ENCODE measurements at places on chromosomes 1 and 21. TPM values are rescaled to one million over a fixed set of nuclear protein-coding genes. Genes with fewer than 3 reads are reported as not detected.

DNA sequence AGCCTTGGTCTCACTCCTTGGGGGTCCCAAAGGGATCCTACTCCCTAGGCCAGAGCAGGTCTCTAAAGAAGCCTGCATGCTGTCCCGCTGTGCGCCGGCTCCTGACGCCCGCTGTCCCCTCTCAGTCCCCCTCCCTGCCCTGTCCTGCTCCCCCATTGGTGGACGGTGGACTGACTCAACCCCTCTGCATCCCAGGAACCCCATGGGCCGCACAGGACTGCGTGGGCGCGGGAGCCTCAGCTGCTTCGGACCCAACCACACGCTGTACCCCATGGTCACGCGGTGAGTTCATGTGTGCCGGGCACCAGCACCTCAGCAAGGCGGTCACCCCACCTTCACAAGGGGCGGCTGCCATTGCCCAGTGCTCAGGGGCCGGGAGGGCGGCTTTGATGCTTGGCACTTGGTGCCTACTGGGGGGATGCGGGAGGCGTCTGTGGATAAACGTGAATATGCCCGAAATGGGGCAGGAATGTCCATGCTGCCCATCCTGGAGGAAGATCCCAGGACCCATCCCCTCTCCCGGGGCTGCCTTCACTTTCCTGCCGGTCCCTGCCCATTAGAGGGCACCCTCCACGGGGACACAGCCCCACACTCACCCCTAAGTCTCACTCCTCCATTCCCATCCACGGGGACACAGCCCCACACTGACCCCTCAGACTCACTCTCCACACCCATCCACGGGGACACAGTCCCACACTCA lies 20.2 kb upstream of the LRRC3 start:
- no peak overlapping the region for H3K27ac ChIP-seq
- H3K36me3 ChIP-seq = no peaks in the 10 kb centered on the region
- no peaks in the 10 kb centered on the region for H3K27me3 ChIP-seq
- no peaks in the 10 kb centered on the region for H3K4me1 ChIP-seq
- DNase-seq = no peak
- H3K4me3 ChIP-seq = no peak overlapping the region

GRCh38 chr1:209208648-209209047 lies 374.9 kb upstream of the CAMK1G start:
- no peak overlapping the region for H3K4me3 ChIP-seq
- H3K4me1 ChIP-seq = no peaks in the 10 kb centered on the region
- DNase-seq = no peak

DNA sequence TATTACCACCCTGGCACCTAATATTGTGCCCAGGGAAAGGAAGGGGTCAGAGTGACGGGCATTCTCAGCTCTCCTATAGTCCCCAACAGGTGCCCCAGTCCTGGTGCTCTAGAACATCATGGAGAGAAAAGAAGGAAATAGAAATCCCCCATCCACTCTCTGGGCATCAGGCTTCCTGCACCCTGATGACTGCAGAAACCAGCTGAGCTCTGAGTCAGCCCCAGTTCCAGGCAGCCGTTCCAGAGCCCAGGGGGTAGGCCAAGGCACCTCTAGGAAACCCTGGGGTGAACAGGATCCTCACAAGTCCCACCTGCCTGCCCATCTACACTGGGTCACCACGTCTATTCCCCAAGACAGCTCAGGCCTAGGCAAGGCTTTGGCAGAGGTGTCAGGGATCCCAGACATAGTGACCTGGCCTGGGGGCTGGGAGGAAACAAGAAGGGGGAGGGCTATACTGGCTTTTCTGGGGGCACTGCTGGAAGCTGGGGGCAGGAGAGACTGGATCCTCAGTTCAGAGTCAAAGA lies 709 bp downstream of the NECTIN4 start:
- no peaks in the 10 kb centered on the region for H3K36me3 ChIP-seq
- H3K4me3 ChIP-seq = no peak overlapping the region
- no peak for DNase-seq
- no peaks in the 10 kb centered on the region for H3K27me3 ChIP-seq

DNA sequence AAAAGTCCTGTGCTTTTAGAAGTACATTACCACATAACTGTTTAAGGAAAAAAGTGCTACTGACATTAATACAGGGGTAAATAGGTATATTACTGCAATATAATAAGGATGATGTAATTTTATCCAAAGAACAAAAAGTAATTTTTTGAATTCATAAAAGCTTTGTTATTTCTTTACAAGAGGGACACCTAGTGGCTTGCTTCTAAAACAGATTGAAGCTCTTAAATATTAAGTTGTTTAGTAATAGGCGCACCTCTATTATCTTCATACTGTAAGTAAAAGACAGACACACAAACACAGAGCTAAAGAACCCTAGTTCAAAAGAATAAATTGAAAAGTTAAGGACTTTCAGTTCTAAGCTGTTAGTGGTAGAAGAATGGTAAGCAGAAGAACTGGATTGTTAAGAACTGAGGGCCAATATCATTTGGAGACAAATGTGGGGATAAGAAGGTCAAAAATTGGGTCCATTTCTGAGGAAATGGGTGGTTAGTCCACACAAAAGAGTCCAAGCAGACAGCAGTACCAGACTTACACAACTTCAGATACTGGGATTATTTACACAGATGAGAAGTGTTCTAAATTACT lies 15.4 kb downstream of the ZNHIT6 start:
- no peak overlapping the region for H3K27ac ChIP-seq
- H3K27me3 ChIP-seq = no peaks in the 10 kb centered on the region
- peaks cover 4% of the 10 kb centered on the region for H3K4me1 ChIP-seq
- peak; percentile 47 for DNase-seq

DNA sequence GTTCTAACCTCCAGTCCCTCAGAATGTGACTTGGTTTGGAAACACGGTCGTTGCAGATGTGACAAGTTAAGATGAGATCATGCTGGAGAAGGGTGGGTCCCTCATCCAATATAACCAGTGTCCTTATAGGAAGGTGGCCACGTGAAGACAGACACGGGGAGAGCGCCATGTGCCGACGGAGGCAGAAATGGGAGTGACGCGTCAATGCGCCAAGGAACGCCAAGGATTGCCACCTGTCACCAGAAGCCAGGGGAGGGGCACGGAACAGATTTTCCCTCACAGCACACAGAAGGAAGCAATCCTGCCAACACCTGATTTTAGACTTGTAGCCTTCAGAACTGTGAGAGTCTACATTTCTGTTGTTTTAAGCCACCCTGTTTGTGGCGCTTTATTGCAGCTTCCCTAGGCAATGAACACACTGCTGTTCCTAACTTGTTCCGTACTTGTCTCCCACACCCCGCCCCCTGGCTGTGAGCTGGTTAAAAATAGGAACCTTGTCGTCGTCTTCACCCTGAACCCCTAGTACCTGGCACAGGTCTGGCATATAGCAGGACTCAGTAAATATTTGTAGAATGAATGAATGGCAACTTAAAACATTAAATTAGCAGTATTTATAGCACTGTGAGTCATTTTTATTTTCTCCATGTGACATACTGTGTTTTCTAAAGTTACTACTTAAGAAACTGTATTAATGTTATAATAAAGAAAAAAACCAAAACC lies 14.2 kb downstream of the RIMS3 start:
- no peaks in the 10 kb centered on the region for H3K27me3 ChIP-seq
- H3K4me3 ChIP-seq = no peak overlapping the region
- no peaks in the 10 kb centered on the region for H3K4me1 ChIP-seq
- no peak for DNase-seq
- no peak overlapping the region for H3K27ac ChIP-seq

DNA sequence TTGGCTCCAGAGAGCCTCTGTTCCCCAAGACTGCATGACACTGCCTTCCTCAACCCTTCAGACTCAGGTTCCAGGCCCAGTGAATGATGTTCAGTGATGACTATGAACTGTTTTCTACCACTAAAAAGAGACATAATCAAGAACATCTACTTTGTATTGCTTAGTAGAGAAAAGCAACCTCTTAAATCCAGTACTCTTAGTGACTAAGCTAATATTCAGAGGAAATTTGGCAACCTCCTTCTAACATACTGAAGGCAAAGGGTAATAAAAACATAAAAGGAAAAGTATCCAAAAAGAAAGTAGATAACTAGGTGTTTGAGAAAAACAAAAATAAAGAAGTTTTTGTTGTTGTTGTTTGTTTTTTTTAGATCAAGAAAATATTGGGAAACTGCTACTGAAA lies 153.3 kb upstream of the RUNX1 start:
- DNase-seq = no peak
- no peaks in the 10 kb centered on the region for H3K4me1 ChIP-seq
- no peak overlapping the region for H3K4me3 ChIP-seq
- peaks cover 52% of the 10 kb centered on the region for H3K27me3 ChIP-seq
- no peak overlapping the region for H3K27ac ChIP-seq

DNA sequence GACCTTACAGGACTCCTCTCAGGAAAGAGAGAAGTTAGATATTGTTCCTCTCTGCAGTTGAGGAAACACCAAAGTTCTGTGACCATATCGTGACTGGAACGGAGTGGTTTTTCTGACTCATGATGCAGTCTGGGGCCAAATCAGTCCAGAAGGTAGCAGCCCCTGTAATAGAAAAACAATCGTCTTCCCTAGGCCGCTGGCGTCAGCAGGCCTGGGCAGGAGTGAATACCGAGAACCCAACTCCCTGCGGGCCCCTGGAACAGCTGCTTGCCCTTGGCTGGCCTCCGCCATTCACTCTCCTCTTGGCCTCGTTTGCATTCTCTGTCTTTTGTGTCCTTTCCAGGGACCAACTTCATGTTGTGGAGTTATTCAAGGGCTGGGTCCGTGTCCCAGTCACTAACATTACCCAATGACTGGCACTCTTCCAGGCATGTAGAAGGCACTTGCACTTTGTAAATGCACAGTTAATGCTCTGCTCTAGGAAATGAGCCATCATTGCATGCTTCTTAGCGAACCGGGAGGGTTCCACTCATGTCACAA lies 10.9 kb upstream of the CD101 start:
- no peak overlapping the region for H3K27ac ChIP-seq
- no peaks in the 10 kb centered on the region for H3K27me3 ChIP-seq
- no peak for DNase-seq
- H3K36me3 ChIP-seq = no peaks in the 10 kb centered on the region
- no peak overlapping the region for H3K4me3 ChIP-seq
- H3K4me1 ChIP-seq = no peaks in the 10 kb centered on the region

GRCh38 chr1:119747451-119747850 lies 21.3 kb downstream of the HMGCS2 start:
- no peak overlapping the region for H3K27ac ChIP-seq
- no peaks in the 10 kb centered on the region for H3K4me1 ChIP-seq
- no peak overlapping the region for H3K4me3 ChIP-seq
- no peak for DNase-seq

GRCh38 chr1:68331117-68331865 lies 99.0 kb upstream of the WLS start:
- no peaks in the 10 kb centered on the region for H3K4me1 ChIP-seq
- no peaks in the 10 kb centered on the region for H3K36me3 ChIP-seq
- peak; percentile 81 for DNase-seq
- H3K4me3 ChIP-seq = no peak overlapping the region

The TTC39A gene
- total RNA-seq = 3.1 TPM

- H3K27me3 ChIP-seq = no peaks in the 10 kb centered on the region
- no peaks in the 10 kb centered on the region for H3K36me3 ChIP-seq
- H3K4me1 ChIP-seq = no peaks in the 10 kb centered on the region
- no peak for DNase-seq
- H3K27ac ChIP-seq = no peak overlapping the region
These were observed 458.7 kb upstream of the ADAMTS5 start for GRCh38 chr21:27425574-27425973.

DNA sequence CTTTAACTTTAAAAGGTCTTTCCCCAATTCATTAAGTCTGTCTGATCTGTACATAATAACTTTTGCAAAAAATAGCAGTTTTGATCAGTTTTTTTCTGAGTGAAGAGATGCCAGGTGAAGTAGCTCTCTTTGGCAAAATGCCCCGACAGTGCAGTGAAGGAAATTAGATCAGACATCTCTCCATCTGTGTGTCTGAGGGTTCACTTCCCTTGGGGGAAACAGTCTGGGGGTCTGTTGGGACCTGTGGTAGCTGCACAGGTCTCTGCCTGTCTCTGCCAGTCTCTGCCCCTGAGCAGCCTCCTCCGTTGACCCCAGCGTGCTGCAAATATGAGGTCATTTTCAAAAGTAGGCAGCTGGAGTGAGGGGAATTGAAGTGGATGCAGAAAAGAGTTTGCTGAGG lies 54.5 kb downstream of the TBCE start:
- H3K4me3 ChIP-seq = no peak overlapping the region
- no peak for DNase-seq

The PLPPR5 gene
- total RNA-seq = not detected

- peaks cover 33% of the 10 kb centered on the region for H3K4me1 ChIP-seq
- H3K4me3 ChIP-seq = no peak overlapping the region
- H3K36me3 ChIP-seq = no peaks in the 10 kb centered on the region
- no peaks in the 10 kb centered on the region for H3K27me3 ChIP-seq
- H3K27ac ChIP-seq = no peak overlapping the region
- no peak for DNase-seq
These were observed 155.6 kb upstream of the KLHDC7A start for GRCh38 chr1:18325136-18325535.

DNA sequence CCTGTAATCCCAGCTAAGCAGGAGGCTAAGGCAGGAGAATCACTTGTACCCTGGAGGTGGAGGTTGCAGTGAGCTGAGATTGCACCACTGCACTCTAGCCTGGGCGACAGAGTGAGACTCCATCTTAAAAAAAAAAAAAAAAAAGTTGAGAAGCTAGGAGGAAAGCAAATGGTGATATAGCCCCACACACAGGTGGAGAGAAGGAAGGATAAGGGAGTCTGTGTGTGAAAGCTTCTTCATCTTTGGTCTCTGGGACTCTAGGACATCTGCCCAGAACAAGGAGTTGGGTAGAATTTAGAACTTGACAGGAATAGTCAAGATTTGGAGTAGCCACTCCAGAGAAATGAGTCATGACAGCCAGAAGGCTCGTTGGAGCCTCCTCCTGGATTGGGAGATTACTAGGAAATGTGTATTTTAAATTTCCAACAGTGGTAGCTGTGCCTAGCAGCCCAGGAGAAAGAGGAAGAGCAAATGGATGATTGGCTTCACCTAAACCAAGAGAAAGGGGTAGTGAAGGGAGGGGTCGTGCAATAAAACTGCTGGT lies 19.9 kb downstream of the NPL start:
- DNase-seq = no peak
- no peak overlapping the region for H3K4me3 ChIP-seq
- no peaks in the 10 kb centered on the region for H3K36me3 ChIP-seq
- no peaks in the 10 kb centered on the region for H3K4me1 ChIP-seq
- H3K27me3 ChIP-seq = no peaks in the 10 kb centered on the region

- H3K27me3 ChIP-seq = no peaks in the 10 kb centered on the region
- H3K4me3 ChIP-seq = no peak overlapping the region
- no peaks in the 10 kb centered on the region for H3K36me3 ChIP-seq
- no peaks in the 10 kb centered on the region for H3K4me1 ChIP-seq
- H3K27ac ChIP-seq = no peak overlapping the region
- DNase-seq = no peak
These were observed 140.8 kb downstream of the DSCAM start for GRCh38 chr21:40706176-40706575.
